ENCODE measurements at places on chromosomes 3 and 15.
A peak's percentile ranks its signal among the peaks of the same experiment; 100 is the strongest.

GRCh38 chr3:53260286-53260785 is 4.5 kb upstream of the TKT start:
- no peak for DNase-seq

DNA sequence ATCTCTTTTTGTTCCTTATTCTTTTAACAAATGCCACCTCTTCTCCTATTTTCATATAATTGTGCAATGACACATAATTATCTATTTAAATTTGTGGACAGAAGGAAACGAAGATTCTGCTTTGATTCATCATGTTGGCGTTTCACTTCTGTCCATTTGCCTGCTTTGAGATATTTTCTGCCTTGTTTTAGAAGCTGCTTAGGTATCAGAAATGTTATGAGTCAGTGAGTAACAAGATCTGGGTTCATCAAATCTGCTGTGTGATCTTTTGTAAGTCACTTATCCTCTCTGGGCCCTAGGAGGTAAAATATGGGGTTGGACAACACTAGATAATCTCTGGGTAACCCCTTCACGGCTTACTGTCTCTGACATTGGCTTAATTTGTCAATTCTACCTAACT is 7.3 kb upstream of the MINDY4B start:
- DNase-seq, result no peak

- no peak for DNase-seq
Observed at GRCh38 chr15:35440265-35440664, 105.7 kb downstream of the DPH6 start.

DNA sequence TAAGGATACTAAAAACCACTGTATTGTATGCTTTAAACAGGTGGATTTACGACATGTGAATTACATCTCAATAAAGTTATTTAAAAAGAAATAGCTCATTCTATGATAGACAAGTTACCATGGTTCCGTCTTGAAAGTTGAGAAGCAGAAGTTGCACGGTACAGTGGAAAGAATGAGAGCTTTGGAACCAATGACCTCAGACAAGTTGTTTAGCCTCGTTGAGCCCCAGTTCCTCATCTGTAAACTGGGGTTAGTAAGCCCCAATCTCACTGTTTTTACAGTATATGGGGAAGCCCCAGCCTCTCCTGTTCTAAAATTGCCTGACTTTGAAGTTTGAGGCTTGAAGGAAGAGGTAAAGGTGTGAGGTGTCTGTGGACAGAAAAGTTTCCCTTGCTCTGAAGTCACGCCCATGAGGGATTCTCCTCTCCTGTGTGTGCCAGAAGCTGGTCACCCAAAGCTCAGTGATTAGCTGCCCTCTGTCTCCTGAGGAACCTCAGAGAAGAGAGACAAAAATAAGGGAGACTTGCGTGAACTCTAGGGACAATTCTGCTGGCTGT is 10.0 kb downstream of the CRYGS start:
- DNase-seq, result peak; percentile 59

GRCh38 chr3:10561946-10562560 is 56.7 kb upstream of the ATP2B2 start:
- DNase-seq, result peak; percentile 33

DNA sequence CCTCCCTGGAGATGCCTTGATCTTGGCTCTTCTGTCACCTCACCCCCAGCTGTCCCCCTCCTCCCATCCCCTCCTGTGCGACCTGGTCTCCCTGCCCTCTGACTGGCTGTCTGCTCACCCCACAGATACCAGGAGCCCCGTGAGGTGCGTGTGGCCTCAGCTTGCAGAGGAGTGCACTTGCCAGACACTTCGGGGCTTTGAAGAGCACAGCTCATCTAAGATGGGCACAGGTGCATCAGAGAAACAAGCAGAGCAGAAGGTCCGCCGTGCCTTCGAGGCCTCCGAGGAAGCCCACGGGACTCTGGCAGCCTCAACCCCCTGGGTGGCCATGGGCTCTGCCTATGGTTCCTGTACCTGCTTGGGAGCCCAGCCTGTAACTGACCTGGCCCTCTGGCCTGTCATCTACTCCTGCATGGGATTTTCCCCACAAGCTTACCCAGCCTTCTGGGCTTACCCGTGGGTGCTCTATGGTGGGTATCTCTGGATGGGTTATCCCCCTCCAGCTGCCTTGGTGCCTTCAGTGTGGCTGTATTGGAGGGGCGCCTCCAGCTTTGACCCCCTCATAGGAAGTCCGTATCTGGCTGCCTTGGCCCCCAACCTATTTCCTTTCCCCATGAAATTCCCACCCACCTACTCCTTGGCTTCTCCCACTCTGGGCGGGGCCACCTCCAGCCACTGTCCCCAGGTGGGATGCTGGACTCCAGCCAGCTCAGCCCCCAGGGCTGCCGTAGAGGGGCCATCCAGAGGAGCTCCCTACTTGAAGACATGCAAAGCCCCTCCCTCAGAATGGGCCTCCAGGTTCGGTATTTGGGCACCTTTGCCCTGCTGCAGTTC is 3.8 kb downstream of the PRR23E start:
- no peak for DNase-seq

- DNase-seq, result no peak
Observed at GRCh38 chr15:61750271-61751084, 309.8 kb downstream of the VPS13C start.

DNA sequence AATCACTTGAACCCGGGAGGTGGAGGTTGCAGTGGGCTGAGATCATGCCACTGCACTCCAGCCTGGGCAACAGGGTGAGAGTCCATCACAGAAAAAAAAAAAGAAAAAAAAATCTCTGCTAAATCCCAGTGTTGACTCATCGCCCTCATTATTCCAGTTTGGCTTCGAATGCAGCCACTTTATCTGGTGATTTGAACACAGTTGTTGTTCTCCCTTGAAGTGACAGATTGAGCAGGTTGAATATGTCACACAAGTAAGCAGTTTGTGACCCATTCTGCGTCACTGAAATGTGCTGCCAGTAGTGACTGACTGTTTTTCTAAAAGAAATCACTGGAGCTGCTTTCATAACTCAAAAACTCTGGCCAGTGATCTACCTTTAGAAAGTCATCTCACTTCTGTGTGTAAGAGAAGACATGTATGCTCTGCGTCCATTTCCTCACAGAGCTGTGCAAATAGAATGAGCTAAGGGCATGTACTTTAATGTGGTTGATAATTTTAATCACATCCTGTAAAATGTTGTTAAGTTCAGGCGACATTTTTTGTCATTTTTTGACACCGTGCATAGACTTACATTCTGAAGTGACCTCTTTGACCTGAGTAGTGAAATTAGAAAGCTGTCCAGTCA is 12.5 kb downstream of the DOCK3 start:
- no peak for DNase-seq

DNA sequence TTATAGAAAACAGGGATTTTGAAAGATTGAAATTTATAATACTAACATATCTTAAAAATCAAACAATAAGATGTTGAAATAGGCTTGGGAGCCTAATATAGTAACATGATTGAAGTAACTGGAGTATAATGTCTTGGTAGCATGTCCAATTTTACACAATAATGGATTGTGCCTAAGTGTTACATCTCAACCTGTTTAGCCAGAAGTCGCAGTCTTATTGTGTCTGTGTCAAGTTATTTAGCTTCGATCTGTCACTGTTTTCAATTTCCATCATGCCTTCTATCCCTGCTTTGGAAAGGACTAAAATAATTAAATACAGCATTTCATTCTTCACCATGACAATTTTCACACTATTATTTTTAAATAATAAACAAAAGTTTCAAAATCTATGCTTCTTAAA is 1352.2 kb downstream of the SI start:
- DNase-seq, result no peak

GRCh38 chr3:120429921-120430361 is 20.9 kb downstream of the FSTL1 start:
- no peak for DNase-seq

DNA sequence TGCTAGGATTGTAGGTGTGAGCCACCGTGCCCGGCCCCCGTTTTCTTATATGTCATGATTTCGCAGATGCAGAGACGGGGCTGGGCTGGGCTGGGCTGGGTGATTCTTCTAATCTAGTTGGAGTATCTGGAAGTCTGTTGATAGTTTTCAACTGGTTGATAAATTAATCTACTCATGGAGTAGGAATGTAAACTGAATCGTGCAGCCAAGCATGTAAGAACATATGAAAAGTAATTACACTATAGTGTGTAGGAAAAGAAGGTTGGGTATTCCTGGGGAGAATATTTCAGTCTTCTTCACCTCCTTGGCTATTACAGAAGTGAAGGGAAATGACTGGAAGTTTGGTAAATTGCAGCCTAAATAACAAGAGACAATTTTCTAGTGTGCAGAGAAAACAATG is 82.6 kb upstream of the MAGI1 start:
- no peak for DNase-seq

All from stimulated activated CD8-positive, alpha-beta memory T cell treated with anti-CD3 and anti-CD28 coated beads, Interleukin-4, amount 100 ng/mL, for 48 hours (primary cell).